Sciatic nerve (tissue), 2 donors: ENCODE measurements at places on chromosomes 7 and 10. TPM values are rescaled to one million over a fixed set of nuclear protein-coding genes. Genes with fewer than 3 reads are reported as not detected.

The MSMB gene
- total RNA-seq: not detected

The HSPA14 gene
- total RNA-seq: 10.2 TPM

The WAC gene
- total RNA-seq: 148 TPM

The DENND2A gene
- total RNA-seq: 37.6 TPM

- no peak for DNase-seq
These were observed 45.5 kb downstream of the THNSL1 start for GRCh38 chr10:25061711-25062449.

- no peak for DNase-seq
These were observed 72.5 kb upstream of the UCN3 start for GRCh38 chr10:5292196-5292735.

- DNase-seq: no peak
These were observed 144.1 kb downstream of the LRRC4 start for GRCh38 chr7:127887096-127887495.

GRCh38 chr7:92849322-92849721 lies 12.9 kb upstream of the CDK6 start:
- DNase-seq: no peak

GRCh38 chr10:56123247-56123646 lies 237.8 kb downstream of the ZWINT start:
- DNase-seq: no peak

The KIAA1217 gene
- total RNA-seq: 84.6 TPM

- no peak for DNase-seq
These were observed 50.5 kb upstream of the TRIL start for GRCh38 chr7:29008590-29008989.
